Activated T-helper 9 cell treated with anti-CD3 and anti-CD28 coated beads, Interleukin-2, amount 50 U/mL, for 16 hours (primary cell): ENCODE measurements at places on chromosomes 7 and 10.

DNA sequence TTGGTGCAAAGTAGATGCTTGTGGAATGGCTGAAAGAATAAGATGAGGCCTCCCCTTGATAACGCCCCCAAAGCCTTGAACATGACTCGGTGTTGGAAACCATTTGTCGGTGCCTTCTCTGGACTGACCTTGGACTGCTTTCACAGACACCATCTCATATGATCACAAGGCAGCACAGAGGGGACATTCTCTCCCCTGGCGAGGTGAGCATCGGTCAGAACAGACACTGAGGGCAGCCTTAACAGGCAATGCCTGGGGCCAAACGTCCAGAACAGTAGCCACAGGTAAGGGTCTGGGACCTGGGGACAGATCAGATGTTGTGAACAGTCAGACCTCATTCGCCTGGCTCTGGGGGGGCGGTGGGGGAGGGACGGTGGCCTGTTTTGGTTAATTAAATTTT, 2.8 kb upstream of the TRRAP start:
- no peak for DNase-seq

GRCh38 chr10:29199339-29199738, 89.5 kb upstream of the LYZL1 start:
- DNase-seq = no peak

DNA sequence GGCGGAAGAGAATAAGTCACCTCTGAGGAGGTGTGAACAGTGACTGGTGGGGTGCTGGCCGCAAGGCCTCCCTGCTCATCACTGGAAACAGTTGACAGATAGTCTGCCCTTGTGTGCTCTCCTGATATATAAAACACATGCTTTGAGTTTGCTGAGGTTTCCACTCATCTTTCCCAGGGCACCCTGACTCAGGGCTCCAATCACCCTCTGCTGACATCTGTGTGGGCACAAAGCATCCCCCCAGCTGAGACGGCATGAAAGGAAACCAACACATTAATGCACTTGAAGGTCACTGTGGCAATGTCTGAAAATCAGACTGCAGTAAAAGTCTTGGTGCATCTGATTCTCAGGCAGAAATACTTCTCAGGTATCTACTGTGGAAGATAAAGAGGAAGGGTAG, 49.8 kb downstream of the EPDR1 start:
- no peak for DNase-seq

- DNase-seq = no peak
These were observed 501.6 kb downstream of the GALNT17 start for GRCh38 chr7:71633551-71634008.

DNA sequence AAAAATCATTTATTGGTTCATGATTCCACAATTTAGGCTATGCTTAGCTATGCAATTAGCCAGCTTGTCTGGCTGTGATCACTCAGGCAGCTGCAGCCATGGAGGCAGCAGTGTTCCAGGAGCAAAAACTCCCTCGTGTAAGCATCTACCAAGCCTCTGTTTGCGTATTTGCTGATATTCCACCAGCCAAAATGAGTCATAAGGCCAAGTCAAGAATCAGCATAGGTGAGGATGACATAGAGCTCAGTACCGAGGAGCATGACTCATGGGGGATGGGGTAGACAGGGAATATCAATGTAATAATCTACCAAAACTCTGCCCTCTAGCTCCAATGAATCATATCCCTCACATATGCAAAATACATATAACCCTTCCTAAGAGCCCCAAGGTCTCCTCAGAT, 63.3 kb downstream of the IMMP2L start:
- DNase-seq = no peak

DNA sequence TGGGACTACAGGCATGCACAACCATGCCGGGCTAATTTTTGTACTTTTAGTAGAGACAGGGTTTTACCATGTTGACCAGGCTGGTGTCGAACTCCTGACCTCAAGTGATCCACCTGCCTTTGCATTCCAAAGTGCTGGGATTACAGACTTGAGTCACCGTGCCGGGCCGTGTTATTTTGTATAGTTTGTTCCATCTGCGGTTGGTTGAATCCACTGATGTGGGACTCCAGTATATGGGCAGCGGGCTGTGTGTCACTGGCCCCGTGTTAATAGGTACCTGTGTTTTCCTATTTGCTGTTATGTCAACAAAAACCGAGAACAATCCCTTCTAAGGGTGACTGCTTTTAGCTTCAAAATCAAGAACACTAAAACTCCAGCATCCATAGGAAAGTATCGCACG, 297.6 kb upstream of the PITRM1 start:
- DNase-seq = no peak

DNA sequence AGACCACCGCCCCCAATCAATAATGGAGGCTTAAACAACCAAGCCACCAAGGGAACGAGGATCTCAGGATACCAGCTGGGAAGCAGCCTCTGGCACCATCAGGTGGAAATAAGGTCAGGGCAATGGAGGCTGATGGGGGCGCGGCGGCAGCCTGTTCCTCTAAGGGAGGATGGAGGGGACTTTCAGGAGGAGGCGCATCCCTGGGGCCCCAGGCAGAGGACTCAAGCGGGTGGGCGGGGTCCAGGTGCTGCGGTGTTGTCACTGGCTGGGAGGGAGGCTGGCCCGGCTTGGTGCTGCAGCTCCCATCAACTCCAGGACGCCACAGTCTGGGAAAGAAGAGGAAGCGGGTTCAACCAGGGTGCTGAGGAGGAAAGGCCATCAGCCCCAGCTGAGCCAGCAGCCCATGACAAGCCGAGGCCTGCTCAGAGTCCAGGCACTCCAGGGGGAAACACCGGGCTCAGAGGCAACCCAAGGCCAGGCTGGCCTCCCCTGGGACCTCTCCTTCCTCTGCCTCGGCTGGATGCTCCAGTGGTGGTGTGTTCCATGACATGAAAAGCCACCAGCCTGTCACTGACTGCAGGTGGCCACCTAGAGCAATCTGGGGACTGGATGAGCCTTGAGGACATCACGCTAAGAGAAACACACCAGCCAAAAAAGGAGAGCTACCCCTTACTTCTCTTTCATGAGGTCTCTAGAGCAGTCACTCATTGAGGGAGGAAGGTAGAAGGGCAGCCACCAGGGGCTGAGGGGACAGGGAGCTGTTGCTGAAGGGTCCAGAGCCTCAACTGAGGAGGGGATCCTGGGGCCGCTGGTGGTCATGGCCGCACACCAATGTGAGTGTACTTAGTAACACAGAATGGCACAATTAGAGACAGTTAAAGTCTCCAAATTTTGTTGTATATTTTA, 4.6 kb downstream of the GIGYF1 start:
- no peak for DNase-seq

GRCh38 chr7:149799397-149800168, 26.2 kb upstream of the ZNF467 start:
- DNase-seq = peak; percentile 34

GRCh38 chr7:30420662-30421061, 57.9 kb downstream of the NOD1 start:
- DNase-seq = no peak

DNA sequence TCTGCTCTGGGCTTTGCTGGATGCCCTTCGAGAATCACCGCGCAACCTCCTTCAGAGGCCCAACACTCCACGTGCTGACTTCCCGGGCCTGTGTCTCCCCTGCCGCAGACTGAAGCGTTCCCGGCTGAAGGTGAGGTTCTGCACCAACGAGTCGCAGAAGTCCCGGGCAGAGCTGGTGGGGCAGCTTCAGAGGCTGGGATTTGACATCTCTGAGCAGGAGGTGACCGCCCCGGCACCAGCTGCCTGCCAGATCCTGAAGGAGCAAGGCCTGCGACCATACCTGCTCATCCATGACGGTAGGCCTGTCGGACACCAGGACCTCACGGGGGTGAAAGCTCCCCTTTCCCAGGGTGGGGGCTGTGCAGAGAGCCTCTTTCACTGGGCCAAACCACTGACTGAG, 22.4 kb downstream of the LHPP start:
- no peak for DNase-seq

DNA sequence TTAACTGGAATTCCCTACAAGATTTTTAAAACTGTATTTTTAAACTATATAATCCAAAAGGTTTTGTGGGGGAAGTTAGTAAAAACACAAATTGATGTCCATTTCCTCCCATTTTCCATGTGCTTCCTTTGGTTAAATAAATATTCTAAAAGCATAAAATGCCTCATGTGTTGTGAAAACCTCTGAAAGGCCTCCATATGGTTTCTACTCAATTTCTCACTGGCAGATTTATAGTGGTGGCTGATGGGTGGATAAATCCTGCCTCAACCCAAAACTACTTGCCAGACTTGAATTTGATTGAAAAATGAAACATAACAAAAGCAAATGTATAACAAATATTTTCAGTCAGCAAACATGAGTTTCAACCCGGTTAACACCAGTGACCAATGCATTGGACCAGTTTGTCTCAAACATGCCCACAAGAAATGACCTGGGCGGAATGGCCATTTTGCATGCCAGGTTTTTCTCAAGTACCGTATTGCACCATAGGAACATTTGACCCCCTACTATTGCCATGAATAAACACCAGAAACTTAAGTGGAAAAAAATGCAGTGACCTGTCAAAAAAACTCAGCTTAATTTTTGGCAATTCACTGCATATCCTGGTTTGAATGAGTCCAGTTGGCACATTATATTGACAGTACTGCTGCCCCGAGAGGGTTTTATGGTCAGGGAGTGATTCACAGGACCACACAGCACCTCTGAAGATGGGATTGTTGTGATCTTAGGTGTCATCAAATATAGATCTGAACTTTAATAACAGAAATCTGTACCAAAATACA, 454.6 kb upstream of the ANKRD30A start:
- no peak for DNase-seq

GRCh38 chr10:63132651-63133055, 475 bp upstream of the NRBF2 start:
- DNase-seq = no peak

DNA sequence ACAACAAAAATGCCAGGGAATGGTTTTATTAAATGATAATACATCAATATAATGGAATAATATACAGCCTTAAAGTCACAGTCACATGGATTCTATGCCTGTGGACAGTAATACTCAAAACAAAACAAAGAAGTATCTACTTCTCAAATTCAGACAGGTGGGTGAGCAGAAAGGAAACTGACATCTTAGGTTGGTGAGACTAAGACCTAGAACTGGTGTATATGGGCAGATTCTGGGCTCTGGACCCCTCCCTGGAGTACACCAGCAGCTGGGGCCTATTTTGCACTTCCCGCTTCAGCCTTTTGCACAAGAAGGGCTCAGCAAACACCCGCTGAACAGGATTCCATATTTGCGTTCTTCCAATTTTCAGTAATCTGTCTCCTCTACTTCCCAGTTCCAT, 5.4 kb upstream of the FIS1 start:
- DNase-seq = no peak

DNA sequence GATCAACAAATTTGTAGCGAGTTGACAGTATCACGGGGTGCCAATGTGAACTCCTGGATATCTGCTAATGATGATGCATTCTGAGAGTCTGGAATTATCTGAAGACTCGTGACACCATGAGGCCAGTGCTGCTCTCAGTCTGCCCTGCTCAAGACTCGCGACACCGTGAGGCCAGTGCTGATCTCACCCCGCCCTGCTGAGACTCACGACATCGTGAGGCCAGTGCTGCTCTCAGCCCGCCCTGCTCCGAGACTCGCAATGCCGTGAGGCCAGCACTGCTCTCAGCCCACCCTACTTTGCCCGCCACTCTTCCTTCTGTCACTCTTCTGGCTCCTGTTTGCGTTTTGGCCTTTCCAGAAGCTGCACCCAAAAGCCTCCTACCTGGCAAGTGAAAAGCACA, 411.8 kb downstream of the PTPRN2 start:
- no peak for DNase-seq

- DNase-seq = no peak
These were observed 183.7 kb upstream of the KLF6 start for GRCh38 chr10:3968727-3969126.

GRCh38 chr7:134593530-134594392, 44.9 kb downstream of the AKR1B15 start:
- no peak for DNase-seq

- DNase-seq = no peak
These were observed 122.9 kb downstream of the SH3PXD2A start for GRCh38 chr10:103732339-103733044.

- DNase-seq = no peak
These were observed 2.3 kb upstream of the SLC29A3 start for GRCh38 chr10:71316786-71317160.

- DNase-seq = no peak
These were observed 171.8 kb upstream of the CDK1 start for GRCh38 chr10:60606343-60607080.

GRCh38 chr7:98250789-98251188, 1.2 kb downstream of the TECPR1 start:
- DNase-seq = no peak

DNA sequence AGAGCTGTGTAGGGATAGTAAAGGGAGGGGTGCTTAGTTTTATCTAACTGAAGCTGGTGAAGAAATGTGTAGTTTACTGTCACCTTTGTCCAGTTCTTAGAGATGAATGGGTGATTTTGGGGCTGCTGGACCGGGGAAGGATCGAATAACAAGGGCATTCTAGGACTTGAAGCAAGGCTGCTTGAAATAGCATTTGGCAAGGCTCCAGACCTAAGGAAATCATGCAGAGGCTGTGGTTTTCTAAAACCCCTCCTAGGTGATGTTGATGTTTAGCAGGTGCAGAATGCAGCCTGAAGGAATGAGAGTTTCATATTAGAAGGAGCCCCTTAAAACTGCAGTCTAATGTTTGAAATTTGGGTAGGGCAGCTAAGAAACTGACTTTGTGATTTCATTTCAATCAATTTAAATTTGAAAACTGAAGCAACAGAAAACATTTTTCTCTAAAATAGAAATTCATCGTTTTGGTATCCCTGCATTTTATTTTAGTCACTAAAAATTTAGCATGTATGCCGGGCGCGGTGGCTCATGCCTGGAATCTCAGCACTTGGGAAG, 68.5 kb downstream of the TET1 start:
- no peak for DNase-seq

DNA sequence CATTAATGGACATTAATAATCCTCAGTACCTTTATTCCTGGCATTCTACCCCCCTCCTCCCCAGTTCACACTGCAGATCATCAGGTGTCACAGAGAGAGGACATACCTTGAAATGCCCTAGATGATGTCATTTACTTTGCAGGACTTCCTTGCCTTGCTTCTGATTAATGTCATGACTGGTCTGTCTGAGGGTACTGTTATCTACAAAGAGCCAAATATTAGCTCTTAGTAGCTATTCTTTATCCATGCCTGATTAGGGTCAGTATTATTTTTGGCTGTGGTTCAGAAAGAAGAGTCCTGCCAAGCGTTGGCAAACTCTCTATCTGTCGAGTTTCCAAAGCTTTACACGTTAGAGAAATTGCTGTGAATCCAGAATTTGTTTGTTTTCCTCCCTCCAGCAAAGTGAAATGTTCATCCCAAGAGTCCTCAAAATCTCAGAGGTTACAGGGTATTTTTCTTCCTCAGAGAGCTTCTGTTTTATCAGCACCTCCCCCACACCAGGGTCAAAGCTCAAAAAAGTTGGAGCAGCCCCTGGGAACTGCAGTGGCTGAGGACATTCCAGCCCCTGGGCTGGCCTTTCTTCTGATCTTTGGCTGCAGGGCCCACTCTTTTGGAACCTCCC, 12.6 kb downstream of the SCD start:
- no peak for DNase-seq

GRCh38 chr7:39386718-39387117, 179.5 kb upstream of the YAE1 start:
- DNase-seq = no peak
